ENCODE measurements at places on chromosomes 5 and 9. TPM values are rescaled to one million over a fixed set of nuclear protein-coding genes. Genes with fewer than 3 reads are reported as not detected.

DNA sequence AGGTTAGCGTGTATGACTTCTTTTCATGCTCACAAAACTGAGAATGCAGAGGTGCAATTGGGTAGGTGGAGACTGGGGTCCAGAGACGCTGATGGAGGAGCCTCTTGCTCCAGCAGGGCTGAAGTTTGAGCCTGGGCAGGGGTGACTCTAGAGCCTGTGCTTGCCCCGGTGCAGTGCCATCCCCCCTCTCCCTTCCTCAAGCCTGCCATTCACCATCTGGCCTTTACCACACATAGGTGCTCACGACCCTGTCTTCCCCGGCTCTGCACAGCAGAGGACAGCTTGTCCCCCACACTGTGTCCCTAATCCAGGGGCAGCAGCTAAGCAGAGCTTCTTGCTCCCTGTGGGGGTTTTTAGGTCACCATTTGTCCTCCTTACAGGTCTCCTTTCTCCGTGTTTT, 86.5 kb downstream of the DAP start:
- no peak for DNase-seq

The IL3 gene
- polyA plus RNA-seq: not detected

DNA sequence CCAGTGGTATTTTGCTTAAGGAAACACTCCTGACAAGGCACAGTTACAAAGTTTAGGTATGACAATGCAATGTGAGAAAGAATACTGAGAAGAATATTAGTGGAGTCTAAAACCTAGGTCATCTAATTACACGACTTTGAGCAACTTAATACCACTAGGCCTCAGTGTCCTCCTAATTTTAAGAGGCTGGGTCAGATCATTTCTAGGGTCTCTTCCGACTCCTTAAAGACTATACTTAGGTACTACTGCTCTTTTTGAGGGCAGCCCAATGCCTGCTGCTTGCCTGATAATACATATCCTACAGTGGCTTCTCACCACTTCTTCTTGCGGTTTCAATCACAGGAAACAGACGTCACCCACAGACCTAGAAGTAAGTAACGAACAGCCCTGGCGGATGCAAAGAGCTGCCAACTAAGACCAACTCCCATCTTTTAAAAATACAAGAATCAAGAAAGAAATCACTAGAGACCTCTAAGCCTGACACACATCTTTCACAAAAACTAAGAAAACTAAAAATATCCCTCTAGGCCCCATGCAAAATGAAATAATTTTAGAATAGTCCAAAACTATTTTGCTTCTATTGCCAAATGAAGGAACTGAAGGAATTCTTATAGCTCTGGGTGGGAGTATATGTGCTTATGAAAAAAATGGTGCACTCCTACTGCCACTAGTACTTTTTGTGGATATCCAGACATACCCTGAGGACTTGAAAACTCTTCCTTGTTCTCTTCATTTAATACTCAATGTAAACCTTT, 13.1 kb downstream of the DIAPH1 start:
- no peak for DNase-seq

The PDZD2 gene
- polyA plus RNA-seq: 19.9 TPM

DNA sequence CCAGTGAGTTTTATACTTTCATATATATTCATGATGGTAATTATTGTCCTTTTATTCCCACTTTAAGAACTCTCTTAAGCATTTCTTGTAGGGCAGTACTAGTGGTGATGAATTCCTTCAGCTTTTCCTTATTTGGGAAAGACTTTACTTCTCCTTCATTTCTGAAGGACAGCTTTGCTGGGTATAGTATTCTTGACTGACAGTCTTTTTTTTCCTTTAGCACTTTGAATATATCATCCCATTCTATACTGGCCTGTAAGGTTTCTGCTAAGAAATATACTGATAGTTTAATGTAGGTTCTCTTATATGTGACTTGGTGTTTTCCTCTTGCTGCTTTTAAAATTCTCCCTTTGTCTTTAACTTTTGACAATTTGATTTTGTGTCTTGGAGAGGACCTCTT, 109.0 kb upstream of the FSTL4 start:
- DNase-seq: no peak

The TSSK1B gene
- polyA plus RNA-seq: 0.13 TPM

DNA sequence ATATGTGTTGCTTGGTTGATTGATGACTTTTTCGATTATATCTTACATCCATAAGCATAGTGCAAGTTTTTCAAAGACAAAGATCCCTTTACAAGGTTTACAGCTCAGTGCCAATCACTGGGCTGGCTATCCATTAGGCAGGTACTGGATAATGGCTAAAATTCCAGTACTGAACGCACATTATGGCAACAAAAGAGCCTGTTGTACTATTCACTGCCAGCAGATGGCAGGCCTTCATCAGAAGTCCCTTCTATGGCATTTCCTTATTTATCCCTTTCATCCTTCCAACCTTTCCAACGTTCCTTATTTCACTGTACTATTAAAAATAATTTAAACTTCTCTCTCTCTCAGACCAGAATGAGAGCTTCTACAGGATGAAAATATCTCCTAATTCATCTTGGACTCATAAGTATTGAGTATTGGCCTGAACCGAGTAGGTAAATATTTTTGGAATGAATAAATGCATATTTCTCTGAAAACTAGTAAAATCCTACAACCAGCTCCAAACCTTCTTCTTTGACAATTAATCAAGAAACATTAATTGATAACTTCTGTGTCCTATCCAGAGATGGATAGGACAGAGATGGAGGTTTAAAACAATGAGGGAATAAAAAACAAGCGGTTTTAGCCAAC, 6.7 kb upstream of the WNT8A start:
- peak; percentile 27 for DNase-seq

GRCh38 chr9:18791074-18791473, 241.9 kb downstream of the SAXO1 start:
- no peak for DNase-seq

DNA sequence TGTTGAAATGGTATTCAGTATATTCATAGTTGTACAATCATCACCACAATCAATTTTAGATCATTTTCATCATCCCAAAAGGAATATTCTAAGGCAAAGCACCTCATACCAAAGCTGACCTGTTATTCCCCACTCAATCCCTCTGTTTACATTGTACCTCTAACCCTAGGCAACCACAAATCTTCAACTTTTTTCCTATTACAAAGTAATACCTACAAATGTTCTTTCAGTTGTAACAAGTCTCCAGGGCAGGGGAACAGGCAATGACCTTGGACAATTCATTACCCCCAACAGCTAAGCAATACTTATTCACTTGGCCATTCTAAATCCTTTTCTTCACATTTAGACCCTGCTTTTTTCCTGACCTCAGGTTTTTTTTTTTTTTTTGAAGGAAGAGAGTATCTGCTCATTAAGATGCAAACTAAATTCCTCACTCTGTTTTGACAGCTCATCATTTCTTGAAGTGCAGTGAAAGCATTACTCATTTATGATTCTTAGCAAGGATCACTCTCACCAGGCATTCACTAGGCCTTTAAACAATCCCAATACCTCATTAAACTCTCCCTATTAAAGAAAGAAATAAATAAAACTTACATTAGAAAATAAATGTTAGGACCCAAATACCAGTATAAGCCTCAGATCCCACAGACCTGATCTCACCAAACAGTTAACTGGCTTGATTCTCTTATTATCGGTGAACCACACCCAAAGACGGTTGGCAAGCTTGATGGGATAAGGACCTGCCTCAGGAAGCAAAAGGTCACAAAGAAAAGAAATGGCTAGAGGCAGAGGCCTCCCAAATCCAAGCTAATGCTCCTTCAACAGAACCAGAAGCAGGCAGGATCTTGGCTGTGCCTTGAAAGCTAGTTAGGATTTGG, 15.3 kb downstream of the MTMR12 start:
- DNase-seq: no peak

The BRINP1 gene
- polyA plus RNA-seq: 3.5 TPM

The LRRC14B gene
- polyA plus RNA-seq: not detected

The CWC27 gene
- 41.7 TPM for polyA plus RNA-seq

DNA sequence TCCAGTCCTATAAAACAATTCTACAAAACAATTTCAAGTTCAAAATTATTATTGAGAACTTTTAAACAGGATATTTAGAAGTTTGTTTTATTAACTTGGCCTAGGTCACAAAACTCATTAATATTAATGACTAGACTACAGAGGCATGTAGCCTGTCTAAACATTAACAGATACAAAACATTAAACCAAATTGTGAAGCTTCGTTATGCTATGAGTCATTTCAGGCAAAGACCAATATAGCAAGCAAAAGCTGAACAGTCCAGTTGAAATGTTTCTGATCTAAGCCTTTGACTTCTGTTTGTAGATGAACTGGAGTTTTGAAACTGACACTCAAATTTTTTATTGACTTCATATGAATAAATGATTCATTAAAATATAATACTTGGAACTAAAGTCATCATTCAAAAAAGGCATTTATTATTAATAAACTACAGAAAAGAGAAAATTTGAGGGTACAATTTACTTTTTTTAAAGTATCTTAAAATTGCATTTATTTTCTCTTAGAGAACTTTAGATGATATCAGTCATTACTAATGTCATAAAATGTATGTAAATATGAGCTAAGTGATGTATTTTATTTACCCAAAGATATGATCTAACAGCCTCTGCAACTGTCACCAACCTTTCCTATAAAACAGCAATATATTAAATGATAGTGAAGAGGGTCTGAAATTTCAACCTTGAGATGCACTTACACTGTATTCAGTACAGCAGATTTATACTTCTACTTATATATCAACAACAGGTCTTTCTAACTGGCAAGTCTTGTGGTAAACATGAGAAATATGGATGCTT, 188.8 kb downstream of the COMMD10 start:
- DNase-seq: no peak

GRCh38 chr9:132367613-132368313, 13.0 kb upstream of the SETX start:
- DNase-seq: no peak

The SPAG8 gene
- 4.7 TPM for polyA plus RNA-seq

Data from right renal pelvis (tissue), 4 donors.